Skeletal muscle cell (primary cell): ENCODE measurements at places on chromosomes 7 and 10.

DNA sequence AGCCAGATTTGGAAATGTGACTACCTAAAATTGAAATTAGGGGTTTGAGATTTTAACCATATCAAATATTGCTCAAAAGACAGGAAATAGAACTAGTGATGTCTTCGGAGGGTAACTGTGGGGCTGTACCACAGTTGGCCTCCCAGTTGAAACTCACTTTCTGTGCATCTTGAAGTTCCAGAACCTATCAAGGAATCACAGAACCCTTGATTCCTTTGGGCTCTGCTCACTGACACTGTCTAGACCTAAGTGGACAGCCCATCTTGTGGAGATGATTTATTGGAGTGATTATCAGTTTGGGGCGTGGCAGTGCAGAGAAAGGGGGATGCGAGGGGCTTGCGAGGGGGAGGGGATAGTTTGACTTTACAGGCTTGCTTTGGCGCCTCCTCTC lies 134.2 kb upstream of the GJD4 start:
- no peak for DNase-seq

GRCh38 chr10:36538953-36539586 lies 586.3 kb upstream of the ANKRD30A start:
- DNase-seq, result no peak

GRCh38 chr7:20442951-20443350 lies 112.3 kb downstream of the ITGB8 start:
- DNase-seq, result no peak

GRCh38 chr7:155294511-155294778 lies 3.2 kb upstream of the INSIG1 start:
- DNase-seq, result no peak

DNA sequence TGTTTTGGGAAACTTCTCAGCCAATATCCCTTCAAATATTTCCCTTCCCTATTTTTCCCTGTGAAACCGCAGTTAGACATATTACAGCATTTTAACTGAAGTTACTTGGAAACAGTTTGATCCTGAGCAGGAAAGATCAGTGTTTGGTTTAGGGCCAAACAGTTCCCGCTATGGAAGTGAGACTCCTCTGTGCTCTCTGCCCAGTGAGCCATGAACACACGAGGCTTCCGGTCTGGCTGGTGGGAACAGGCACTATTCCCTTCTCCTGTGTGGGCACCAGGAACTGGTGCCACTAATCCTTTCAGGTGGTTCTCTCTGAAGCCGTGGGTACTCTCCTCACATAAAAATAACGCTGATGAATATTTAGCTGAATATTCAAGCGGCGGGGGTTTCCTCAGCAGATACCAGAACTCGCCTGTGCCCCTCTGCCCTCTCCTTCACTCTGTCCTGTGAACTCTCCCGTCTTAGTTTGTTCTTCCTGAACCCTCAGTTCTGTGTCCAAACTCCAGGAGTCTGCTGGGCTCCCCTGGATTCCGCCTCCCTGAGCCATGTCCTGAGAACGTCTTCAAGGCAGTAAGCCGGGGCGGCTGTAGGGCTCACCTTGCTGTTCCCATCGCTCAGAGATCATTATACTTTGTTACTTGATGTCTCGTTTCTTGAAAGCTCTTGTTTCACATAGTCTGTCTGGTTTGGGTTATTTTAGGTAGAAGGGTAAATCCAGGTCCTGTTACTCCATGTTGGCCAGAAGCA lies 25.7 kb downstream of the FOXL3 start:
- no peak for DNase-seq

DNA sequence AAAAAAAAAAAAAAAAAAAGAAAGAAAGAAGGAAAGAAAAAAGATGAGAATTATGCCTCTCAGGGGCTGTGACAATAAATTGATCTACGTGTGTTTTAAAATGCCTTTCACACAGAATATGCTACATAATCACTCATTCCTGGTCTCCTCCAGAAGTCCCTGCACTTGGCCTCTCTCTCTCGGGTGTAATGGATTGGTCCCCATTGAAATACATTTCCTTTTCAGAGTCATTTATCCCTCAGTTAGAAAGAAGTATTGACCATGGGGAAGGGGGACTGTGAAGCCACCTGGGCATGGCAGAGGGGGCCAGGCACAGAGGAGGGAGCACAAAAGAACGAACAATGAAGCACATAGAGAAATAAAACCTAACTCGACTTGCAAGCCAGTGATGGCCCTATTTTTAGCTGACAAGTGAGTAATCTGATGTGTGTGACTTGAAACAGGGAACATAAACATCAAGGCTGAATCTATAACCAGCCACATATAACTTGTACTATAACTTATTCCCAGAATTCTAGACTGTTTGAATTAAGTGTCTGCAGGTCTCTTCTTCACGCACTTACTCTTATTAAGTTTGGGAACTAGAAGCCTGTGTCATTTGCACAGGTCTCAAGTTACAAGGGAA lies 490.8 kb downstream of the KCNMA1 start:
- DNase-seq, result no peak

DNA sequence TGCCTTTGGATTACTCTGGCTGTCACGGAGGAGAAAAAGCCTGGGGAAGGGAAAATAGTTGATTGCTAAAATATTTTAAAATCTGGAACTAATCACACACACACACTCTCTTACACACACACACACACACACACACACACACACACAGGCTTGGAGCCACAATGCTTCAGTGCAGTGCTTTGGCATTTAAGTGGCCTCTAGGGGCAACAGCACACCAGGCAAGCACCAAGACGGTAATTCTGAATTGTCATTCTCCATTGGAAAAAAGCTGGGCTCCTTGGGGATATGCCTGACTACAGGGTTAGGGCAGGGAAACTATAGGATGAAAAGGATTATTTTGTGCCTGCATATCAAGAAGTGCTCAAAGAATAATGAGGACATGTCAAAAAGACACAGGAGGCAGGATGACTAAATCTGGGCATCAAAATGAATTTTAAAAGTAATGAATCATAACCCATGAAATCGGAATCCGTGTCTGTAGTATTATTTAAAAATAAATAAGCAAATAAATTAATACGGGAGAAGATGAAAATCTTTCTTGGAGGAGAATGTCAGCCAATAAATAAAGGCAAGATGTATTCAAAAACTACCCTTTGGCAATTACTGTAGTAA lies 30.4 kb upstream of the DDC start:
- DNase-seq, result peak; percentile 20

DNA sequence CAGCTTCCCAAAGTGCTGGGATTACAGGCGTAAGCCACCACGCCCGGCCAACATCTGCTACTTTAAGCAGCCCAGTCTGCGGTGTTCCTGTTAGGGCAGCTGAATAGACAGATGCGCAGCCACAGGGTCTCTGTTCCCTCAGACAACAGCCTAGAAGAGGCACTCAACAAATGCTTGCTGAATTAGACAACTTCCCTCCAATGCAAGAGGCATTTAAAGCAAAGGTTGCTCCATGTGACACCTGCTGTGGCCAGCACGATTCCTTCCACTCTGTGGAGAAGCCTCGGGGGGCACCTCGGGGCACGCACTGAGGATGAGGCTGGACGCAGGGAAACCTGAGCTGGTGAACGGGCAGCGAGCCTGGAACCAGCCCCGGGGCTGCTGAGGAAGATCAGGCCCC lies 237.8 kb downstream of the MAD1L1 start:
- peak; percentile 36 for DNase-seq

DNA sequence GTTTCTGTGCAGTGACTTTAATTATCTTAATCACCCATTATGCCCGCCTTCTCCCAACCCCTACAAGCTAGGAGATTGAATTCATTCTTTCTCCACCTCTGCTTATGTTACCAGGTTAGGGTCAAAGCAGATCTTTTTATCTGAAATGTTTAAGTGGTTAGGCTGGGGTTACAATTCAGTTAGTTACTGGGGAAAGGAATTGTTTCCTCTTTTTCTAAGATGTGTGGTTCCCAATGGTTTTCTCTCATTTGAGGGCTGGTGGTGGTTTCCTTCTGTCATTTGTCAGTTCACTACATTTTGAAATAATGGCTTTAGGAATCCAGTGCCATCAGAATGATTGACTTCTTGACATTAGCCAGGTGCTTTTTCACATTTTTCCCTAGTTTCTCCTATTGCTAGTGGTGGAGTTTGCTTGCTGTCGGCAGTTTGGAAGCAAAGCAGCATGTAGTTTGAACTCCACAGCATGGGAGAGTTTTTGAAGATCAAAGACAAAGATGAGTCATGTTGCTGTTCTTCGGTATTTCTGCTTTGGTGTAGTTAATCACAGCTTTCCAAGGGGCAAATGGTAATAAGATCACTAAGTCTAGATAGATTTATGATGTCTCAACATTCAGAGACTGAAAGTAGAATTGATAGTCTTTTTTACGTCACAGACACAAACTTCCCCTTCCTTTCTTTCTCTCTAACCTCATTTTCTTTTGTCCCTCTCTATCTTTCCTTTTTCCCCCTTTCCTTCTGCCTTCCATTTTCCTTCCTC lies 168.2 kb downstream of the SND1 start:
- DNase-seq, result no peak

GRCh38 chr10:119242186-119242585 lies 34.8 kb downstream of the GRK5 start:
- DNase-seq, result no peak

- no peak for DNase-seq
Observed at GRCh38 chr7:158468181-158468580, 119.4 kb downstream of the PTPRN2 start.

- no peak for DNase-seq
Observed at GRCh38 chr10:89280508-89280907, 21.3 kb upstream of the IFIT2 start.

DNA sequence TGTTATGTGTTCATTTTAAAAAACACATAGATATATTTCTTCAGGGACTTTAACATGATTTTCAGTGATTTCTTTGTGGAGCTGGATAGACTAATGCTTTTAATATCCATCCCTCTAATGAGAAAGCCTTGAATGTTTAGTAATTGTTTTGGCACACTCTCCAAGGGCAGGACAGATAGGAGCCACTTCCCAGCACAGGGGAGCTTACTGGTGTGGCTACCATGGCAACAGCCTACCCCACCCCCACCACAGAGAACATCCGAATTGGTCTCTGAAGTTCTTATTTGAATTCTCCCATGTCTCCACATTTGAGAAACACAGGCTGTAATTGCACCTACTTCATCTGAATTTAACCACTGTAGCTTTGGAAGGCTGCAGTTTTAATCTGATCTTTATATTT lies 87.7 kb downstream of the PRKG1 start:
- no peak for DNase-seq

DNA sequence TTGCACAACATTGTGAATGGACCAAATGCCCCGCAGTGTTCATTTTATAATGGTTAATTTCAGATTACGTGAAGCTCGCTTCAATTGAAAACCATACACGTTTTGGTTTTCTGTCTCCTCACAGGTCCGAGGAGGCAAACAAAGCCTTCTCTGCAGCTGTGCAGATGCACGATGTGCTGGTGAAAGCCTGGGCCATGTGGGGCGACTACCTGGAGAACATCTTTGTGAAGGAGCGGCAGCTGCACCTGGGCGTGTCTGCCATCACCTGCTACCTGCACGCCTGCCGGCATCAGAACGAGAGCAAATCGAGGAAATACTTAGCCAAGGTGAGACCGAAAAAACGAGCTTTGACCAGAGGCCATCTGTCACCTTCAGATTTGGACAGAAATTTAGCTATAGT lies 110.3 kb downstream of the TRRAP start:
- DNase-seq, result no peak

GRCh38 chr10:13672548-13672947 lies 85.8 kb downstream of the PRPF18 start:
- no peak for DNase-seq

GRCh38 chr10:35471435-35471834 lies 133.7 kb upstream of the GJD4 start:
- DNase-seq, result no peak

DNA sequence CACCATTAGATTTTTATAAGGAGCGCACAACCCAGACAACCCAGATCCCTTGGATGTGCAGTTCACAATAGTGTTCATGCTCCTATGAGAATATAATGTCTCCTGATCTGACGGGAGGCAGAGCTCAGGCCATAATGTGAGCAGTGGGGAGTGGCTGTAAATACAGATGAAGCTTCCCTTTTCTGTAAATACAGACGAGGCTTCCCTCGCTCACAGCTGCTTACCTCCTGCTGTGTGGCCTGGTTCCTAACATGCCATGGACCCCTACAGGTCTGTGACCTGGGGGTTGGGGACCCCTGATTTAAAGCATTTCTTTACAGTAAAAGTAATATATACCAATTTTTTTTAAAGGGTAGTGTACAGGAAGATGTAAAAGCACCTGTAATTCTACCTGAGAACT lies 33.2 kb downstream of the HELLS start:
- no peak for DNase-seq

DNA sequence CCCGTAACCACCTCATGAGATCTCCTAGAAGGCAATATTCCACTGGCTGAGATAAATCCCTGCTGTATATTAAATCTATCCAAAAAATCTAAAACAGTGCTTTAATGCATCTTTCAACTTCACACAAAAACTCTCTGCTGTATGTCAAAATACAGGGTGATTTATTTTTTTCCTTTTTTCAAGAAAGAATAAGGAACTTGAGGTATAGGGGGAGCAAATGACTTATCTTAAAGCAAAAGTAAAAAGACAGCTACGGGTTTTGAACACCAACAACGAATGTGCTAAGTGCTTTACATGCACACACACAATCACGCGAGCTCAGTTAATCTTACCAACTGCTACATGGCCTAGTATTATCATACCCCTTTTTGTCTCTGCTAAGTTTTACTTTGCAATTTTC lies 168.9 kb upstream of the PHF14 start:
- DNase-seq, result no peak

- DNase-seq, result no peak
Observed at GRCh38 chr7:48420206-48420605, 248.9 kb downstream of the ABCA13 start.

GRCh38 chr7:153852261-153852660 lies 199.9 kb upstream of the DPP6 start:
- no peak for DNase-seq

DNA sequence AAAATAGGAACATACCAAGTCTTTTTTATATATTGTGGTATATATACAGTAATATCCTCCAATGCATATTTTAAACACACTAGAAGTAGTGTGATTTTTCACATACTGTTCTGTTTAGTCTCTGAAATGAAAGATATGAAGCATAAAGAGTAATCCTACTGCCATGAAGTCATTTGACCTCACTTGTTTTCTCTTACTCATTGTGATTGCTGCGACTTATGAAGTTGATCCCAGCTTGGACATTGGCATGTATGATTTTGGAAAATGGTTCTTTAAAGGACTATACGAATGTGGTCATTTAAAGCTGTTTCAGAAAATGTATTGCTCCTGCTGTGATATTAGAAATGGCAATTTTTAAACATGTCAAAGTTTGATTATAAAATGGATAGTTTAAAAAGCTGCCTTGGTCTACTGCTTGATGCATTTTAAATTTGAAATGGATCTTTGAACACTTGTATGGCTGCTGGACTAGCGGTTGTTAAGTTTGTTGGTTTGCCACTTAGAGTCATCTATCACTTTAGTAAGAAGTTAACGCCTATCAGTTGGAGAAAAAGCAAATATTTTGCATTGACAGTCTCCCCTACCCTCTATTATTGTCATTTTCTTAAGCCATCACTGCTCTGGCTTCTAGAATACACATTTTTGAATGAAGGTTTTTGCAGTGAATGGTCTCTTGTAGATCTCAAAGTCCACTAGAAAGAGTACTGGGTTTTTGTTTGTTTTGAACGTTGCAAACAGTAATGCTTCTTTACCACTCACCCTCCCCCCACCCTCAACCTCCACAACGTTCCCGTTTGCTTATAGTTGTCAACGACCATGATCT lies 881 bp upstream of the PCGF5 start:
- no peak for DNase-seq
